EH (cell line): ENCODE measurements at places on chromosomes 16 and 17.

DNA sequence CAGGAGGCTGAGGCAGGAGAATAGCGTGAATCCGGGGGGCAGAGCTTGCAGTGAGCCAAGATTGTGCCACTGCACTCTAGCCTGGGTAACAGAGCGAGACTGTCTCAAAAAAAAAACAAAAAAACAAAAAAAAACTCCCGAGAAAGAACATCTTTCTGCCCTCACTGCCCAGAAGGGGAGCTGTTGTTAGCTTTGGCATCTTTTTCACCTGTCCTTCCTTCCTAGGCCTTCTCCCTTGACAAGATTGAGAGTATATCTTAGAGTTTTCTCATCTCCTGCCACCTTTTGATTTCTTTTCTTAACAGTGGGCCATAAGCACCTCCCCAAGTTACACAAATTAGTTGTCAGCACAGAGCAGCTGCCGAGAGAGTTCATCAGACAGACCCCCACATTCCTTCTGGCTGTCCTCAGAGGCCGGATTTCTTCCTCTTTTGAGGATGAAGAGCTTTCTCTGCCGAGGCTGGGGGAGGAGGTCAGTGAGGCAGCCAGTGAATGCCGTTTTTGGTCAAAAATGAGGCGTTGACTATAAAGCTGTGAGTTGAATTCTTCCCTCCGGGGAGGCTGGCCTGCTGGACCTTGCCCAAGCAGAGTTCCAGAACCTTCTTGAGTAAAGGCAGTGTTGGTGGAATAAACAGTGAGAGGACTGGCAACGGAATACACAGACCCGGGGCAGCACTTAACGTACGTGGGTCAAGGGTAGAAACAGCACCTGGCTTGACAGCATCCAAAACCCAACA lies 127.0 kb downstream of the ABCC6 start:
- peak; percentile 95 for DNase-seq

GRCh38 chr16:86022381-86022960 lies 123.5 kb downstream of the IRF8 start:
- no peak for DNase-seq

- no peak for DNase-seq
Measured at GRCh38 chr17:44258811-44259351, 9.1 kb downstream of the SLC4A1 start.

- no peak for DNase-seq
Measured at GRCh38 chr16:68722119-68723024, 14.7 kb upstream of the CDH1 start.

DNA sequence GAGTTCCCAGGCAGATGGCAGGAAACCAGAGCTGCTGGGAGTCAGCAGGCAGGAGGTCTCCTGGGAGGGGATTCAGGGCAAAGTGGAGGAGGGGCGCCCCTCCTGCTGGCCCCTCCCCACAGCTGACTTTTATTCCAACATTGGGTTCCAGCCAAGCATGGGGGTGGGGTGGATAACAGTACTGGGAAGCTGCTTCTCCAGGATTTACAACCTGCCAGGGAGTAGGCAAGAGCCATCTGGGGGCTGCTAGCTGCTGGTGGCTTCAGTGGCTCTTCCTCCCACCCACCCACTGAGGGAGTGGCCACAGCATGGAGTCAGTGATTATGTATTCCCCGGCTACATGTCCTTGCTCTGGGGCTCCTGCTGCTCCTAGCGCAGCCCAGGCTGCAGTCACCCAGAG lies 36.8 kb downstream of the TMEM132E start:
- DNase-seq, result no peak

GRCh38 chr17:40820228-40820838 lies 2.1 kb downstream of the KRT10 start:
- DNase-seq, result no peak

DNA sequence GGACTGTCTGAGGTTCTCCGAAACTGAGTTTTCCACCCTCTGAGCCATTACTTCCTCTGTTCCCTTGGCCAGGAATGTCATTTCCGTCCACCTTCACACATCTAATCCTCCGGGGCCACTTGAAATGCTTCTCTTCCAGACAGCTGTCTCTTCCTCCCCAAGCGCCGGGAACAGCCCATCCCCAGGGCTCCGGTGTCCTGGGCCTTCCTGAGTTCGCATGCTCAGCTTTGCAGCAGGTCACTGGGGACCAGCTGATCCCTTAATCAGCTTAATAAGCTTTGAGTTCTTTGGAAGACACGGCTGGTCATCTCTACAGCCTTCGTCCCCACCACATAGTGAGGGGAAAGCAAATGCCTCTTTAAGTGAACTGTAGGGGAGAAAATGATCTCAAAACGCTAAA lies 123.4 kb downstream of the DYNLRB2 start:
- DNase-seq, result no peak

GRCh38 chr17:39551879-39552278 lies 55.8 kb downstream of the NEUROD2 start:
- DNase-seq, result peak; percentile 40

GRCh38 chr16:86044881-86045590 lies 146.1 kb downstream of the IRF8 start:
- DNase-seq, result no peak
